Stimulated activated CD8-positive, alpha-beta memory T cell treated with anti-CD3 and anti-CD28 coated beads, Interleukin-7, amount 100 ng/mL, for 24 hours (primary cell): ENCODE measurements at places on chromosomes 1 and 21.

GRCh38 chr1:15835205-15835740 is 12.2 kb upstream of the SPEN start:
- DNase-seq, result no peak

- DNase-seq, result no peak
Observed at GRCh38 chr1:229272164-229273158, 1.6 kb downstream of the RAB4A start.

- no peak for DNase-seq
Observed at GRCh38 chr1:41789661-41790330, 128.9 kb downstream of the HIVEP3 start.

DNA sequence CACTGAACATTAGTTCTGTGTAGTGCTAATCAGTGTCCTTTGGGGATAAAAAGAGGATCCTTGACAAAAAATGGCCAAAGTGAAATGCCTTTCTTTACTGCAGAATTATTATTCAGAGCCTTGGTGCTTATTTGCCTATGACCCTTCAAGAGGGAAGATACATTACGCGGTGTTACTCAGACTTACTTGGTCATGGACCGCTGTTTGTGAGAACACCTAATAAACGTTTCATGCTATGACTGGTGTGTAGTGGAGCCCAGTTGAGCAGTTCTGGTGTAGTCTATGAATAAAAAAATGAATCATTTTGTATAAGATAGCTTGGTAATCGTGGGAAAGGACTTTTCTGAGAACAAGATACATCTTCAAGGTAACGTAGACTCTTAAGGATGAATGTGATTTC is 8.3 kb downstream of the NFYC start:
- DNase-seq, result no peak

DNA sequence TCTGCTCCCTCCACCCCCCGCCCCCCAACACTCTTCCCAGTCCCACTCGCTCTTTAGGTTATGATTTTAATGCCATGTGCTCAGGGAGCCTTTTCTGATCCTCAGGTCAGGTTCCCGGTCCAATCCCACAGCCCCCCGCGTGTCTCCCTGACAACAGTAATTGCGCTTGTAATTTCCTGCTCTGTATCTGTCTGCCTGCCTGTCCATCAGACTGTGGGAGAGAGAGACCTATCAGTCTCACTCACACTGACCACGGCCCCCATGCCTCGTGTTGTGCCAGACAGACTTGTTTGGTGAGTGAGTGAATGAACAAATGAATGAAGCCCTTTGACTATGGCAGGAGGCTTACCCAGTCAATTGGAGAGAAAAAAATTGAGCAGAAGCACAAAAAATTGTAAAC is 50.8 kb upstream of the ECE1 start:
- no peak for DNase-seq

- no peak for DNase-seq
Observed at GRCh38 chr1:228341814-228342626, 64.6 kb downstream of the TRIM11 start.

DNA sequence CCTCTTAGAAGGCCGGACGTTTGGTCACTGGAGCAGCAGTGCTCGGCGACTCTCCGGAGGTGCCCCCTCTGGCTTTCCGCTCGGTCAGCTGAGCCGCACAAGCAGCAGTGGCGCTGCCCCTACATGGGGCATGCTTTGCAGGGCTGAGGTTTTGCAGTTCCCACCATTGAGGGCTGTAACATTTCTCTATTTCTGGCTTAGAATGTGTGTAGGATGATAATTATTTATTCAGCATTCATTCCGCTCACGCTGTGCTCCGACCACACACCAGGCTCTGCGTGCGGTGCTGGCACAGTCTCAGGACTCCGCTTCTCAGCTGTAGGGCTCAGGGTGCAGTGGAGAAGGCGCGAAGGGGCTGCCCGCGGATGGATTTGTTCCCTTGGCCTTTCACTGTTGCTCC is 119.5 kb downstream of the PCBP3 start:
- no peak for DNase-seq

DNA sequence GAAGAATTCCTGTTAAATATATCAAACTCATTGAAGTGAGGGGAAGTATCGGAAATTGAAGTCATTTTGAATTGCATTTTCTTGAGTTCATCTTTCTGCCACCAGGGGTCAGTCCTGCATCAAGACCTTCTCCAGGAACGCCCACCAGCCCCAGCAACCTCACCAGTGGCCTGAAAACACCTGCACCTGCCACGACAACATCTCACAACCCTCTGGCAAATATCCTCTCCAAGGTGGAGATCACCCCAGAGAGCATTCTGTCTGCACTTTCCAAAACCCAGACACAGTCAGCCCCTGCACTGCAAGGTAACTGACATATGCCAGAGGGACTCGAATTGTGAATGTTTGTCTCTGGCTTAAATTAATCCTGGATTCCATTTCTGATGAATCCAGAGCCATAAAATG is 22.8 kb upstream of the TARS2 start:
- DNase-seq, result peak; percentile 38

DNA sequence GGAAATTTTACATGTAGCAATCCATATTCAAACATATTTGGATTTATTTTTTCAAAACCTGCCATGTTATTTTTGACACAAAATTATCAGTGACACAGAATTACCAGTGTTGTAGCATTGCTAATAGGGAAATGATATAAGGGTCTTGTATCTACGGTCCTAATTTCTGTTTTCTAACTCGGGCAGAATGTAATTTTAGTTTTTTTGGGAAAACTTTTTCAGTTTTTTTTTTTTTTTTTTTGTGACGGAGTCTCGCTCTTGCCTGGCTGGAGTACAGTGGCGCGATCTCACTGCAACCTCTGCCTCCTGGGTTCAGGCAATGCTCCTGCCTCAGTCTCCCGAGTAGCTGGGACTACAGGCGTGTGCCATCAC is 2.6 kb downstream of the UQCRH start:
- DNase-seq, result no peak

- DNase-seq, result no peak
Observed at GRCh38 chr1:84110629-84111028, 33.4 kb upstream of the PRKACB start.

DNA sequence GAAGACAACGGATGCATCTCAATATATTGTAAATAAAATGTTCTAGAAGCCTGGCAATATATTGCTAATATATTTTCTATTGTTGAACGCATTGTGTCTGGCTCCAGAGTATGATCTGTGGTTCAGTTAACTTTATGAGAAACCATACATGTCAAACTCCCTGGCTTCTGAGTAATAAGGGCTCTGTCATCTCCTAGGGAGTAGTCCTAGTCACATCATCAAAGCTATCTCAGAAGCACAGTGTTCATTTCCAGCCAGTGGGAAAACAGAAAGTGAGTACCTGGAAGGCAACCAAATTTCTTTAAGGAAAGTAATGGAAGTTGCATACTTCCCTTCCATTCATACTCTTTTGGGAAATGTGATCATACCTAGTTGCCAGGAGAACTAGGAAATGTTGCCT is 27.0 kb upstream of the ST6GALNAC5 start:
- no peak for DNase-seq

DNA sequence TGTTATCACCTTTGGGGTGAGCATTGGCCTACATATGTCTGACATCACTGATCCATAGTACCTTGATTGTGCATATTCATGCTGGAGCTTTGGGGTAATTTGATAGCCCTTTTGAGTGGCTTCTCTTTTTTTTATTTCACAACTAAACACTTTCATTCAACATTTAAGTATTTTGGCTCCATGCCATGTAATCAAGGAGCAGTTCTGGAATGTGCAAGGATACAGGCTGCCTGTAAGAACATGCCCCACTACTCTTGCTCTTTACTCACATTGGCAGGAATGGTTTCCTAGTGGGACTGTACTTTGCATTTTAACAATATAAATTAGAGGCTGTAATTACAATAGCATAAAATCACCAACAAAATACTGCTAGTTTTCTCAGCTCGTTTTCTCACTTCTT is 300.7 kb upstream of the SPAG17 start:
- no peak for DNase-seq

GRCh38 chr1:225428881-225429455 is 1.1 kb upstream of the LBR start:
- no peak for DNase-seq

GRCh38 chr21:25456672-25457071 is 150.6 kb downstream of the MRPL39 start:
- no peak for DNase-seq

GRCh38 chr1:61182049-61182448 is 99.7 kb downstream of the NFIA start:
- no peak for DNase-seq

- no peak for DNase-seq
Observed at GRCh38 chr21:45877821-45878469, 103.6 kb upstream of the COL6A1 start.

DNA sequence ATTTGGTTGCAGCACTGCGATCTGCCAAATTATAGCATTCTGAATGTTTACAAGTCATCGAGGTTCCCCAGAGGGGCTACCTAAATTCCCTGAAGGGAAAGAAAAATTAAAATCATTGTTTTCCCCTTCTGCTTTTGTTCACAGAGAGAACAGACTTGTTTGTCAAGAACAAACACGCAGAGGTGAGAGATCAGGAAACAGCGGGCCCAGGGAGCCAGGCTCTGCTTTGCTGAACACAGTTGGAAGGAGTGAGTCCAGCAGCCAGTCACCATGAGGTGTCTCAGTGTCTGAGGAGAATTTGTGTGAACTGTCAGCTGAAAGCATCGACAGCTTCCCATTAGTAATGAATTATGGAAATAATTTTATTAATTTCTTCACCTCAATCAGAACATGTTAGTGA is 52.5 kb downstream of the RWDD3 start:
- DNase-seq, result no peak

DNA sequence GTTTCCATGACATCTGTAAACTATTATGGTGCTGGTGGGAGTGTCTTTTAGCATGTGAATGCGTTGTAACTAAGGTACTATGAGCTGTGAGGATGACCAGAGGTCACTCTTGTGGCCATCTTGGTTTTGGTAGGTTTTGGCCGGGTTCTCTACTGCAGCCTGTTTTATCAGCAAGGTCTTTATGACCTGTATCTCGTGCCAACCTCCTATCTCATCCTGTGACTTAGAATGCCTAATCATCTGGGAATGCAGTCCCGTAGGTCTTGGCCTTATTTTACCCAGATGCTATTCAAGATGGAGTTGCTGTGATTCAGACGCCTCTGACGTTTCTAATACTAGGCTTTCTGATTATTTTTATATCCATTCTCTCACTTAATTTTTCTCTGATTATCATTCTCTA is 9.4 kb downstream of the NCAM2 start:
- DNase-seq, result no peak

DNA sequence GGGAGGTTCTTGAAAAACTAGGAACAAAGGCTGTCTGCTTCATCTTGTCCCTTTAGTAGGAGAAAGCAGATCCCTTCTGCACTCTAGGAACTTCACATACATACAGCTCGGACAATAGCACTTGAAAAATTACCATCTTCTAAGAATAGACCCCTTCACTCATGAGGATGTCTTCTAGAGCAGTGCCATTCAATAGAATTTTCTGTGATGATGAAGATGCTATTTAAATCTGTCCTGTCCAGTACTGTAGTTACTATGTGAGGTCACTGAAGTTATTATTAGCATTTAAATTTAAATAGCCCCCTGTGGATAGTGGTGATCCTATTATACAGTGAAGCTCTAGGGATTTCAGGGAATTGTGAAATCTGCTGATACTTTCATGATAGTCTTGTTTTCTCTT is 46.4 kb upstream of the RAB3GAP2 start:
- DNase-seq, result no peak

GRCh38 chr1:30473922-30474817 is 249.2 kb downstream of the MATN1 start:
- no peak for DNase-seq

DNA sequence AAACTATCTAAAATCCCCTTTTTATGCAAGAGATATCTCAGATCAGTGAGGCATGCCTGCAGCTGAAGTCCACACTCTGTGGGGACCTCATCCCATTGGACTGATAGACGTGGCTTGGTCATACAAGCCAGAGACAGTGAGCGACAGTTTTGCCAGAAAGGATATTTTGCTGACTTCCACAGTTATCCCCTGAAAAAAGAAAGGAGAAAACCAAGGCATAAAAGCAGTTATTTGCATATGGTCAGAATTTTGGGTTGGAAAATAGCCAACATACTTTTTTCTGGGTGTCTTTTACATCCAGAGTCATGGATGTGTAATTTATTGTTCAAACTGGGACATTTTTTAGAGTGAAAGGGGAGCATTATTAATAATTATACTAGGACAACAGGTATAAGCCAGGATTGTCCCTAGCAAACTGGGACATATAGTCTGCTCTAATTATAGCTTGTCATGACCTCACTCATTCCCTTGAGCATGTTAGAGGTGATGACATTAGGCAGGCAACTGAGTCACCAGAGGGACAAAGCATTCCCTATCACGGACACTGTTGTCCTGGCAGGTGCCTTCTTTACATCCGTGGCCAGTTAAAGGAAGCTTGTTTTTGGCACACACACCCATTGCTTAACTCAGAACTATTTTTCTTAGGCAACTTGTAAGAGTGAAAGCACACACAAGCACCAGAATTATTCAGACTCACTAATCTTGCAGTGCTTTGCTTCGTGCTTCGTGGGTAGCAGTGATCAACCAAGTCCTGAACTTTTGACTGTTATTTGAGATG is 65.5 kb downstream of the PRRX1 start:
- DNase-seq, result no peak

DNA sequence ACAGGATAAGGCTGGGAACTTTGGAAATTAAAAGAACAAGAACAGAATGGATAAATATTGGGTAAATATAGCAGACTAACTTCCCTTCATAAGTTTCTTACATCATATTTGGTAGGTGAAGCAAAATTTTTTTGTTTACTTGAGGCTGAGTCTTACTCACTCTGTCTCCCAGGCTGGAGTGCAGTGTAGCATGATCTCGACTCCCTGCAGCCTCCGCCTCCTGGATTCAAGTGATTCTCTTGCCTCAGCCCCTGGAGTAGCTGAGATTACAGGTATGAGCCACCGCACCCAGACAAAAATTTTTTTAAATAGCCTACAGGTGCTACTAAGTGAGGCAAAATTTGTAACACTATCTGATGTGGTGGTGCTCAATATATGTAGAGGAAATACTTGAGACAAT is 50.7 kb downstream of the TM2D1 start:
- DNase-seq, result no peak

DNA sequence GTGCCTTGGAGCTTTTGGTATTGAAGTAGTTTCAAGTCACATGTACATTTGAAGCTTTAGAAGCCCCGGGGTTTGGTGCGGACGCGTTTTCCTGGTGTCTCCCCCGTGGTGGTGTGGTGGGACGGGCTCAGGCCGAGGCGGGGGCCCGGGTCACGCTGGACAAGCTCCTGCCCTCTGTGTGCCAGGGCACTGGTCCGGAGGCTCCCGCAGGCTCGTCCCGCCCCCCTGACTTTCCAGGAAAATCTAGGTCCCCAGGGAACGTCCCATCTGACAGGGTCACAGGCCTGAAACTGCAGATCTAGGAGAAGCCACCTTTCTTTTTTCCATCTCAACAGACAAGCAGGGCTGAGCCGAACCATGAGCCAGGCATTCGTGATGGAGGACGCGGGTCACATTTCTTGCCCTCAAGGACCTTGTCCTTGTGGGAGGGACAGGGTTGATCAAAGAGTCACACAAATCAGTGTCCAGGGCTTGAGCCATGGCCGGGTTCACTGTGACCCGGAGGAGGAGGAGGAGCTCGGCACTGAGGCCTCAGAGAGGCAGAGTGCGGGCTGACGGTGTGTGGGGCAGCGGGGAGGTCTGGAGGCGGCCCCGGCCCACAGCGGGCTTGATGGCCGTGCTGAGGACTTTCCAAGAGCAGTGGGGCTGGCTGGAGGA is 1.6 kb downstream of the DMRTB1 start:
- DNase-seq, result no peak
